ENCODE measurements at places on chromosomes 5 and 9. TPM values are rescaled to one million over a fixed set of nuclear protein-coding genes. Genes with fewer than 3 reads are reported as not detected.

The INSL6 gene
- not detected for total RNA-seq

- DNase-seq, result peak; percentile 21
Measured at GRCh38 chr5:162603443-162604070, 536.0 kb downstream of the GABRG2 start.

DNA sequence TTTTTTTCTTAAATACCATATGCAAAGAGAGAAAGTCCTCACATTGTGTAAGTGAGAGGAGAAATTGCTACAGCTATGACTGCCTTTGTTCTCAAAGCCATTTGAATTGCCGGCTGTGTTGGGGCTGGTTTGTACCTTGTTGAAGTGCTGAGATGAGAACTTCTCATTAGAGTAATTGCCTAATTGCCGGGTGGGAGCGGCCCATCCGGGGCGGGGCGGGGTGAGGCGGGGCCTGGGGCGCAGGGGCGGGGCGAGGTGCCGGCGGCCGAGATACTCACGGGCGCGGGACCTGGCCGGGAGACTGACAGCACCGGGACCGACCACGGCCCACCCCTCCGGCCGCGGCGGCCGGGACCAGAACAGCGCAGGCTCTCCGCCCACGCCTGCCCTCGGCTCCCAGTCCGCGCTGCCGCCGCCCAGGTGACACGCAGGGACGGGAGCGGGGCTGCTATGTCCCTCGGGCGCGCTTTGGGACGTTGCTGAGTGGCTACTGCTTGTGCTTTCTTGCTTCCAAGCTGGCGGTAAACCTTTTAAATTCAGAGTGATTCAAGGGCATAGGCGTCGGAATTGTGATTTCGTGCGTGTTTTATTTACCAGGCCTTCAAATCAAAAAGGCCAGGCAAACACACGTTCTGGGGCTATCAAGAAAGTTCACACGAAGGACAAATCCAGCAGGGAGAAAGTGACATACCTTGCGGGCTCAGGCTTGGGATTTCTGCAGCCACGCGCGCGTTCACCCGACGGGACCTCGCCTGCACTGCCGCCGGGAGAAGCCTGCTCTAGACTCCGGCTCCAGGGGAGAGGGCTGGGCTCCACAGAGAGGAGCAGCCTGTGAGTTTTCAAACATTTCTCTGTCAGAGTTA is 269.1 kb downstream of the FANCC start:
- peak; percentile 43 for DNase-seq

DNA sequence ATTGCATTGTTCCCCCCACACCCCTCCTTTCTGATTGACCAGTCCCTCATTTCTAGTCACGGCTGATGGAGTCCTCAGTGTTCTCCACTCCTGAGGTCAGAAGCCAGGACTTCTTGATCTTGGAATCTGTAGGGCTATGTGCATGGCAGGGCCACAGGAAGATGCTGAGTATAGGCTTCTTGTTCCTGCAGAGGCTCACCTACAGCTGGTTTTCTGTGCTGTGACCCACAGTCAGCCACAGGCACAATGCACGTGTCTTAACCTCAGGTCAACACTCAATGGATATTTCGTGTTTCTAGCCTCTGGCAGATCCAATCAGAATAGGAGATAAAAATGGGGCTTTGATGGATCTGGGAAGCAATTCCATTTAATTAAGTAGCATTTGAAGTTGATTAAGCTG is 14.3 kb upstream of the CXCL14 start:
- no peak for DNase-seq

GRCh38 chr9:12813960-12814876 is 39.4 kb downstream of the LURAP1L start:
- DNase-seq, result peak; percentile 98

- no peak for DNase-seq
Measured at GRCh38 chr9:34638138-34638445, 505 bp upstream of the SIGMAR1 start.
